ENCODE measurements at places on chromosomes 1 and 21. TPM values are rescaled to one million over a fixed set of nuclear protein-coding genes. Genes with fewer than 3 reads are reported as not detected.

The PTPRU gene
- 25.8 TPM for total RNA-seq

The ANKRD45 gene
- 0.82 TPM for total RNA-seq

The GNAI3 gene
- total RNA-seq: 17.6 TPM

The ARHGAP30 gene
- not detected for total RNA-seq

The TARBP1 gene
- 22.2 TPM for total RNA-seq

The CD2 gene
- total RNA-seq: not detected

The BMP8A gene
- not detected for total RNA-seq

The EFCAB14 gene
- total RNA-seq: 35.7 TPM

The PRAMEF15 gene
- not detected for total RNA-seq

The MSH4 gene
- 0.16 TPM for total RNA-seq

The GNAT2 gene
- total RNA-seq: 0.18 TPM
